ENCODE measurements at places on chromosomes 13 and 19. TPM values are rescaled to one million over a fixed set of nuclear protein-coding genes. Genes with fewer than 3 reads are reported as not detected.

Gene ADGRE2
- 0.65 TPM for total RNA-seq

Gene JOSD2
- total RNA-seq: 52.9 TPM

Gene PSENEN
- 27.8 TPM for total RNA-seq

Gene THSD8
- total RNA-seq: not detected

Gene AKT2
- 54.8 TPM for total RNA-seq

Gene ZNF665
- total RNA-seq: 3.8 TPM

Gene MEIOSIN
- total RNA-seq: not detected

Gene NRTN
- total RNA-seq: 30.4 TPM

Gene CELF5
- total RNA-seq: not detected

Gene ZNF491
- total RNA-seq: 3.3 TPM

Gene KLF12
- 18.7 TPM for total RNA-seq

Gene RFX2
- 25.5 TPM for total RNA-seq

Gene PINLYP
- total RNA-seq: 6.2 TPM
